Stimulated activated CD8-positive, alpha-beta memory T cell treated with anti-CD3 and anti-CD28 coated beads, Interleukin-12 subunit alpha, Interleukin-12 subunit beta, amount 100 ng/mL, for 4 hours (primary cell): ENCODE measurements at places on chromosomes 4 and X.

DNA sequence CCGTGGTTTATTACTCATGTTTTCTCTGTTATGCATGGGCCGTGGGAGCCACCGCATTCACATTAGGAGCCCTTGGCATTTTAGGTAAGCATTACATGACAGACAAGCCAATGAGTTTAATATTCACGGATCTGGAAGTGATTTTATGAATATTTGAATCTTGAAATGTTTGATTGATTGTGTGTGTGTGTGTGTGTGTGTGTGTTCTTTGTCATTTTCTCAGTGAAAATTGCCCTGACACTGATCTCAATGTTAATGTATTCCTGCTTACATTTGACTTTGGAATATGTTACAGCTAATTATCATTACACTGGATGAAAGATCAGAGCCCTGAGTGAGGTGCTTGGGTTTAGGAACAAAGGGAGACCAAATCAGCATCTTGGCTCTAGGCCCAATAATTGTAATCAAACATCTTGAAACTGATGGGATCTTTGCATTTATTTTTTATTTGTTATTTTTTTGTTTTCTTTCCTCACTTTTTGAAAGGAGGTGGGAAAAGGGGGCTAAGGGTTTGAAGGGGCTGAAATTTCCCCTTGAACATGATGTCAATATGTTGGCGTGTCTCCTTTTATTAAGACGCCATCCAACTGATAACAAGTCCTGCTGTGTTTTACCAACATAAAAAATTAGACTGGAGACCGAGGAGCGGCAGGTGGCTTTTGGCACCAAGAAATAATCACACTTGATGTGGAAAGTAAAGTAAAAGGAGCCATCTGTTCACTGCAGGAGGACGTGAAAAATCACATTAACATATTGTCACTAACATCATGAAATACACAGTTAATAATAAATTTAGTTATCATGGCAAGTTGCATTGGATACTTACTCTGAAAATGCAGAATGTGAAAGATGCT lies 5.2 kb upstream of the GK2 start:
- no peak for DNase-seq

GRCh38 chr4:166165829-166166420 lies 292.9 kb downstream of the TLL1 start:
- no peak for DNase-seq

- no peak for DNase-seq
Measured at GRCh38 chr4:17203797-17204196, 305.4 kb upstream of the LDB2 start.

GRCh38 chr4:41719417-41719816 lies 29.1 kb downstream of the PHOX2B start:
- DNase-seq: no peak

GRCh38 chrX:74291577-74291963 lies 12.4 kb upstream of the ZCCHC13 start:
- DNase-seq: no peak

DNA sequence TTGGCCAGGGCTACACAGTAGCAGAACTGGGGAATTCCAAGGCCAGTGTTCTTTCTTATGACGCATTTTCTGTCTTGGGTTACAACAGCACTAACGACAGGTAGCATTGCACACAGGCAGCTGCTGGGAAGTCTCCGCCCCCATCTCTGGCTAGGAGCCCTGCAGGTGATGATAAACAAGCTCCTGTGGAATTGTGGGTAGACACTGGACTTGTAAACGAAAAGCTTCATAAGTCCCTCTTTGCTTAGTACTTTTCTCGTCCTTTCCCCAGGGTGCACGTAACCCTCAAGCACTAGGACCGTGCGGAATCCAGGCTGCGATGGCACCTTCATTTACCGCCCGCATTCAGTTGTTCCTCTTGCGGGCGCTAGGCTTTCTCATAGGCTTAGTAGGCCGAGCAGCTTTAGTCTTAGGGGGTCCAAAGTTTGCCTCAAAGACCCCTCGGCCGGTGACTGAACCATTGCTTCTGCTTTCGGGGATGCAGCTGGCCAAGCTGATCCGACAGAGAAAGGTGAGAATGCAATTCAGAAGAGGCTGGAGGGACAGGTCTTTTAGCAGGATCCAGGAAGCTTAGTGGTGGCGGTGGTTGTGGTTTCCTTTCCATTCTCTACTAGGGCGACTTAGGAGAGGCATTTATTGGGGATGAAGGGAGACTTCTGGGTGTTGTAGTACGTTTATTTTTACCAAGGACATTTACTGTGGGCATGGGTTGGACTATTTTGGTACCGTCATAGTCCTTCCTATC lies at the start of gene FAAH2:
FAAH2 (plus strand) TSS at position 200 of the 745 bp plus-strand sequence; CDS start at position 320, 120 bp downstream.
- DNase-seq: no peak

DNA sequence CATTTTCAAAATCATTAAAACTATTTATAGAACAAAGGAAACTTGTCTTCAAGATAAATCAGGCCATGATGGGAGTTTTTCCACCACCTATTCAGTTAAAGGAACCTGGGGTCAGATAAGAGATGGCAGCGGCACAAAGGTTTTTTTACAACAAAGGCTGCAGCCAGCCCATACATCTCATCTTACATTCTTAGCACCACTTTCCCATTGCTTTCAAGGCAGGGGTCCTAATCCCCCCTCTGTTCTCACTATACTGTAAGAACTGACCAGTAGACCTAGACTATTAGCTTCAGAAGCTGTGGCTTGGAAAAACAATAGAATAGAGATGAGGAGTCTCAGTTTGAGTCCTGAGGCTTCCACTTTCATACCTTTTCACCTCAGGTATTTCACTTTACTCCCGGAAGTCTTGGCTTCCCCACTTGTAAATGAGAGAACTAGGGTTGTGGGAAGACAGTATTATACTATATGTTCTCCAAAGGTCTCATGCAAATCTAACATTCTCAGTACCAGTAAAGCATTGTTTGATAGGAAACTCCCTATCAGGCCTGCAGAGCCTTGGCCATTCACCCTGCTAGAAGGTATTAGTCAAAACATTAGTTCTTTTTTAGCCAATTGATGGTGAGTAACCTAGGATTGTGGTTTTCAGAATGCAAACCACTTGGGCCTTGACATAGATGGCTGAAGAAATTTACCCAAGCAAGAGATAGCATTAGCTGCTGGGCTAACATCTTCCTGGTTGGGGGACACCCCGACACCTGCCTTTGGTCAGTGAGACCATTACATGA lies 182.9 kb upstream of the PBDC1 start:
- no peak for DNase-seq

DNA sequence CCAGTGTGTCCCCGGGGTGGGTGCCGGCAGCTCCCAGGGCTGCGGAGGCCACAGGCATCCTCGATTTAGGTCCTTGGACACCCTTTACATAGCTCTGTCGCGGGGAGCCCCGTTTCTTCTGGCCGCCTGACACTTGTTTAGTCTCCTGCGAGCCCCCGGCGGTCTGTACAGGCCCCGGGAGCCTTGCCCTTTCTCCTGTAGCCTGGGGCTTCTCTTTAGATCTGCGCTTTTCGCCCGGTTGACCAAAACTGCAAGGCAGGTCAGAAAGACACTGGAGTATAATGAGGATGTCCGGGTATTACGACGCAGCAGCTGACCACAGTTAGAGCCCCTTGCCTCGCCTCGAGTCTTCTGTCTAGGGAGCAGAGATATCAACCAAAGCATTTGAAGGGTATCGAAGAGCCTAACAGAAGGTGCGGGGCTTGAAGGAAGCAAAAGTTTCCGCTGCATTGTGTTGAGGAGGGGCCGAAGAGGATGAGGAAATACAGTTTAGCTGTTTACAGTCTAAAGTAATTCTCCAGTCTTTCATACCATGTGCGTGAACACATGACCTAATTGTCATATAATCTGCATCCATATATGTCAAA lies 479 bp downstream of the BRCC3 start:
- no peak for DNase-seq

- DNase-seq: peak; percentile 11
Measured at GRCh38 chrX:134171661-134172587, 65.1 kb upstream of the CCDC160 start.

DNA sequence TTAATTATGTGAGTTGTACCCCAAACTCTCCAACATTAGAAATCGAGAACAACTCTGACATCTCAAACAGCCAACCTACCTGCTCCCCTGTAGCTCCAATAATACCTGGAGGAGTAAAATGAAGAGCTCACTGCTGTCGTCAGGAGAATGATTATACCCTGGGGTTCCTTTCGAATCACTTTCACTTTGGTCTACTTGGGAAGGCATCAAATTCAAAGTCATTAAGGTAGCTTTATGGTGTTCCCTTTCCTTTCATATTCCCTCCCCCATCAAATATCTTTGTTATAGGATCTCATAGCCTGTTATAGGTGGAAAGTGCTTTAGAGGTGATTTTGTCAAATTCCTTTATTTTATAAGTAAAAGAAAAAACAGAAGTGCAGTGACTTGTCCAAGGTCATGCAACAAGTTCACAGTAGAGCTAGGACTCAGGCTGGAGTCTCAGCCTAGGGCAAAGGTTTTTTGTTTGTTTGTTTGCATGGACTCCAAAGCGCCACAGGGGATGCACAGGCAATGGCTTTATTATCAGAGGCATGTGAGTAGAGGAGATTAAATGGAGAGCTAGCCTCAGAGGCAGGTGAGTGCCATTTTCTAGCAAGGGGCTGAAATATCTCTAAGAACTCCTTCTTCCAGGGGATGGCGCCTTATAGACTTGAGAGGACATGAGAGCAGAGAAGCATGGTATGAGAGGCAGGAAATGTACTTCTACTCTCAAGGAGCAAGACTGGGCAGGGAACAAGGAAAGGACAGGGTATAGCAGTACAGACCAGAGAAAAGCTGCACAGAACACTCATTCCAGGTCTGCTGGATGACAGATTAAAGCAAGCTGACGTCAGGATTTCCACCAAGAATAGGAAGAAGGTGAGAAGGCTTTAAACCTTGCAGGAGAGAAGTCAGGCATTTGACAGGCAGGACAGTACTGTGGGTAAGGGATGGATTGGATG lies 262.1 kb upstream of the GPC4 start:
- no peak for DNase-seq

- no peak for DNase-seq
Measured at GRCh38 chr4:7790023-7790422, 149.6 kb downstream of the AFAP1 start.

DNA sequence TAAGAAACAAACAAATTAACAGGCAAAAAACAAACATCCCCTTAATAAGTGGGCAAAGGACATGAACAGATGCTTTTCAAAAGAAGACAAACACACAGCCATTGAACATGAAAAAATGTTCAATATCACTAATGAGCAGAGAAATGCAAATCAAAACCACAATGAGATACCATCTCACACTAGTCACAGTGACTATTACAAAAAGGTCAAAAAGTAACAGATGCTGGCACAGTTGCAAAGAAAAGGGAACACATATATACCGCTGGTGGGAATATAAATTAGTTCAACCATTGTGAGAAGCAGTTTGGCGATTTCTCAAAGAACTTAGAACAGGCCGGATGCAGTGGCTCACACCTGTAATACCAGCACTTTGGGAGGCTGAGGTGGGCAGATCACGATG lies 146.1 kb upstream of the NEIL3 start:
- DNase-seq: no peak

DNA sequence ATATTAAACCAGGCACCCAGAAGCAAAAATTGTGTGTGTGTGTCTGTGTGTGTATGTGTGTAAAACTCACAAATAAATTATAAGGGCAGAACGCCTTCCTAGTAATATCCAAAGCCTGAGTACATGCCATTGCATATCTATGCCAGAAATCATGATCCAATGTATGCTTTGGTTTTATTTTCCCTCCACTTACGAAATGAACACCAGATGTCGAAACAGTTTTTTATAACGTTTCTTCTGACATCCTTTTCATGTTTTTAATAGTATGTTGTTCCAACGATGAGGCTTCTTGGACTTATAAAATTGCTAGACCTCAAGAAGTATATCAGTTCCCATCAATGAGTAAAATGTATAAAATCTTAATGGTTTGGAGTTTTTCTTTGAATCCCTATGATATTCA lies 55.4 kb downstream of the KCNIP4 start:
- DNase-seq: no peak

DNA sequence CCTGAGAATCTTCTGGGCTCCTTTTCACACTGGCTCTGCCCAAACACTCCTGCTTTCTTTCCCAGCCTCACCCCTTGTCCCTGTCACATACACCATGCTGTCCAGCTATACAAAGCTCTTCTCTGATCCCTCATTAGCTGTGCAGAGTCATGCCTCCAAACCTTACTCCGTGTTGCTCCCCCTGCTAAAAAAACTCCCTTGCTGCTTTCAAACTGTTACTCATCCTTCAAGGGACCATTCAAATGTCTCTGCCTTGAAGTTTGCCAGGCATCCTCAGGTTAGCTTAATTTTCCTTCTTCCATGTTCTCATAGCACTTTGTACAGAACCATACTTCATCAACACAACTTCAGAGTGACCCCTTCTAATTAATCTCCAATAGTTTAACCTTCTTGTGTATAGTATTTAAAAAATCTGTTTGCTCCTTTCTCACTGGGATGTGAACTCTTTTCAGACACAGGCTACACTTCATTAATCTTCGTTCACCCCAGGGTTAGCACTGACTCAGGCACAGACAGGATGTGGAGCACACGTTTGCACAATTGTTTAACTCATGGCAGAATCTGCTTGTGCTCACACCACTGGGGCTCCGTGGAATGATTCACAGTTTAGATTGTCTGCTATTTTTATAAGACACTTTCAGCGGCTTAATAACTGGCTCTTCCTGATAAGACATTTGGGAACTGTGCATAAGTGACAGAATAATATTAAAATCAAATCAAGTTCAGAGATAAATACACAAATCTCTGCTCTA lies 21.4 kb upstream of the SEL1L3 start:
- DNase-seq: no peak
